ENCODE measurements at places on chromosomes 2 and 18.

- DNase-seq = no peak
Measured at GRCh38 chr2:238019962-238020361, 40.8 kb upstream of the SCLY start.

DNA sequence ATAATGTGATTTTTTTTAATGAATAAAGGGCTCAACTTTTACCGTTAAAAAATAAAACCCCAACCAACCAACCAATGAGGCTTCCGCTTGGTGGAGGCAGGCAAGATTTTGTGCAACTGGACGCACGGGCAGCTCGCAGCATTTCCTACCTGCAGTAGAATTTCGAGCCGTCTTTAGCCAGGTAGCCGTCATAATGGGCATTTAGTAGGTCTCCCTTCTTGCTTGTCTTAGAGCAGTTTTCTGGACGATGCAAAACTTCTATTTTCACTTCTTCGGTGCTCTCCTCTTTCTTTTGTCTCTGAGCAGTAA lies 316 bp downstream of the FKBP7 start:
- DNase-seq = no peak

DNA sequence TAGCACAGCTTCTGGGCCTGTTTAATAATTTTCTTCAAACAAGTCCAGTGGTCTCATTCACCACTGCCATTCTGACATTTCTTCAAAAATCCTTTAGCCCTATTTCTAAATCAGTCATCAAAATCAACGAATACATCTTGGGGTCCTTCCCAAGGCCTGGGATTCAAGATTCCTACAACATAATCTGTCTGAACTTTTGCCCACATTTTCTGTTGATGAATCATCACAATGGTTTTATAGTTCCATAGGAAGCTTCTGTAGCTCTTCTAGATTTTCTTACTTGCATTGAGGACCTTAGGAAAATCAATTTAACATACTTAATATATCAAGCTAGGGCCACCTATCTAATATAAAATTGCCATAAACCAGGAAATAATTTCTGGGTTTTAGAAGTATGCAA lies 811.8 kb upstream of the ACVR2A start:
- DNase-seq = no peak

DNA sequence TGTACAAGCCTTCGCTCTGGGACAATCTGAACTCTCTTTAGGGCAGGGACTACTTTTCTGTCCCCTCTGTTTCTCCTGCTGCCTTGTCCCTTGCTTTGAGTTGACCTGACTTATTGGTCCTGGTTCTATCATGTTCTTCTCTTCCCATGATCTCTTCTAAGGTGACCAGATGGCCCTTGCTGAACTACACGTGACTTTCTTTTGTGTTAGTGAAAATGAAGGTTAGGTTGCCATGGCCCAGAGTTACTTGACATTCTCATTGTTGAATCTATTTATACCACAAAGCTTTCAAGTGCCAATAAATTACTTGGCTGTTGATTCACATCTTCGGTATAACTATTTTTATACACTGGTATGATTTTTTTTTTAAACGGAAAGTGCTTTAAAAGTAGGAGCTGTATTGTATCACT lies 24.4 kb downstream of the MRPL33 start:
- no peak for DNase-seq

DNA sequence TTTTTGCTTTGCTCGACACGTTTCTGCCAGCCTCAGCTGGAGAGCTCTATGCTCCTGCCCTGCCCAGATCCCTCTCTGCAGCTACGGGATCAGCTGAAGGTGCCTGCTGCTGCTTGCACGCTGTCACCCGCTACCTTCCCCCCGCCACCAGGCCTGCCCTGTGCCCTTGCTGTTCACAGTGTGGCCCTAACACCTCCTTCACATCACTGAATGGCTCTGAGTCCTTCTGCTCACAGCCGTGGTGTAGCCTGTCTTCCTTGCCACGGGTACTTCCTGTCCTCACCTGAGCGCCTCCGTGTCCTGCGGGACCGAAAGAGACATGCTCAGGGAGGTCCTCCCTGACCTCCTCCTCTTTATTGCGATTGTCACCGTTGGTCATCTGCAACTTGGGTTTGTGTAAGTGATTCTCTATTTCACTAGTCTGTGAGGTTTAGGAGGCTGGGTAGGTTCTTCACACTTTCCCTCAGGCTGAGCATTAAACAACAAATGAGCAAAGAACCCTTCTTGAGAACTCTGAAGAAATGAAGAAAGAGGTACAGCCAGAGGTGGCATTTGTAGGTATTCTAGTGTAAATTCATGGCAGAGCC lies 127.5 kb downstream of the NCK2 start:
- DNase-seq = no peak

DNA sequence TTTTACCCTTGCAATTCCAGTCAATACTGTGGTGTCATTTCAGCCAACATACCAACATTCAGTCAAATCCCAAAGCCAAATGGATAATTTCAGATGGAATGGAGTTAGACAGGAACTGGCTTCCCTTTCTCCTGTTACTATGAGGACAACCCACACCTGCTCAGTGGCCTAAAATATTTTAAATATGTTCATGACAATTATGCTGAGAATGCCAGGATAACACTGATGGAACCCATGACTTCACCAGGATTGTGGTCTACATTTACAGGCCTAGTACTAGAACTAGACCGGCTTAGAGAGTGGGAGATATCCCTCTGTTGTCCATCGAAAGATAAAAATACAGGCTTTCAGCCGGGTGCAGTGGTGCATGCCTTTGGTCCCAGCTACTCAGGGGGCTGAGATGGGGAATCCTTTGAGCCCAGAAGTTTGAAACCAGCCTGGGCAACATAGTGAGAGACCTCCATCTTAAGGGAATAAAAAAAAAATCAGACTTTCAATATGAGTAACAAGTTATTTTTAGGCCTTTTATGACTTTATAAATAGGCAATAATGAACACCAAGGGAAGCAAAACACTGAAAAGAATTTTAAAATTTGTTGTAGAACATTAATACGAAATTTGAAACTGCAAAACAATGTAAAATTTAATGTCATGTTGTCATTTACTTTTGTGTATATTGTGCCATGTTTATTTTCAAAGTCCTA lies 14.2 kb downstream of the GPATCH11 start:
- no peak for DNase-seq

GRCh38 chr2:238521002-238521401 lies 94.3 kb downstream of the ASB1 start:
- DNase-seq = no peak

GRCh38 chr2:200138391-200139124 lies 167.9 kb upstream of the SPATS2L start:
- no peak for DNase-seq

DNA sequence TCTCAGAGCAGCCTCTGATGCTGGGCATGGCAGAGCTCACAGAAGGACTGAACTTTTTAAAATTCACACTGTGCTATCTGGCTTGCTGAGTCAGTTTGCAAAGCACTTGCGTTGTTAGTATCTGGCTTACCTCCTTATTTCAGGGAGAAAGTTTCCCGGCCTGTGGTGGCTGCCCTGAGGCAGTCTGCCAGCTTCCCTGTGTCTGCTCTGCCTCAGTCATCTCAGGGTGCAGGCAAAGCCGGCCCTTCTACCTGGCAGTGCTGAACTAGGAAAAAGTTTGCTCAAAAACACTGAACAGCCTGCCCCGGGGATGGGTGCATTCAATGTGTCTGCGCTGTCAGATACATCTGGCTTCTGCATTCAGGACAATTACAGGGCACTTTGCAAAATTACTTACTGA lies 90.2 kb upstream of the UXS1 start:
- DNase-seq = no peak

DNA sequence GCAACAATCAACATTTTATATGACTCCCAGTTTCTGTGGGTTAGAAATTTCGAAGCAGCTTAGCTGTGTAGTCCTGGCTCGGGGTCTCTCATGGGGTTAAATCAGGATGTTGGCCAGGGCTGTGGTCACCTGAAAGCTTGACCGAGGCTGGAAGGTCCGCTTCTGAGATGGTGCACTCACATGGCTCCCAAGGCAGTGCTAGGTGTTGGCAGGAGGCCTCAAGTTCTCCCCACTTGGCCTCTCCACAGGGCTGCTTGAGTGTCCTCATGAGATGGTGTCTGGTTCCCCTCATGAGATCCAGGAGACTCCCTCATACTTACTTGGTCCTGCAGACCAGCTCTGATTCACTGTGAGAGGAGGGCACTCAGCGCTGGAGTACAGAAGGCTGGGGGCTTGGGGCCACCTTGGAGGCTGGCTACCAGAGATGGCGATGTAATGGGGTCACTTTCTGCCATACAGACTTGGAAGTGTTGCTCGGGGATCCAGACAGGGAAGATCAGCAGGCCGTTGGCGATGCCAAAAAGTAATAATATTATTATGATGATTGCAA lies 98.8 kb downstream of the INHBB start:
- no peak for DNase-seq

- DNase-seq = no peak
Measured at GRCh38 chr2:104702031-104702850, 151.7 kb upstream of the POU3F3 start.

DNA sequence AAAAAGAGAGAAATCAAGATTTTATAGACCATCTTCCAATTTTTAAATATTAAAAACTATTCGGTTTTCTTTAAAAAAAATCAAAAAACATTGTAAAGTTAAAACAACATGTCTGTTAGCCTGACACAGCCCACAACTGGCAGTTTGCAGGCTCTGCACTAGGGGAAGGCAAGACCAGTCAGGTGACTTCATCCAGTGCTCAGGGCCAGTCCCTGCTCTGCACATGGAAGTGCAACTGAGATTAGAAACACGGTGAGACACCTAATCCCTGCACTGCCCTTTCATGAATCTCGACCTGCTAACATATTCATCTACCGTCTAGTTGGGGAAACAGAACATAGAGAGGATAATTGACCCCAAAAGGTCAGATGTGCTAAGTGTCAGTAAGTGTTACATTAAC lies 135.2 kb downstream of the BARD1 start:
- DNase-seq = no peak

GRCh38 chr2:162749994-162750393 lies 88.6 kb downstream of the KCNH7 start:
- DNase-seq = no peak

DNA sequence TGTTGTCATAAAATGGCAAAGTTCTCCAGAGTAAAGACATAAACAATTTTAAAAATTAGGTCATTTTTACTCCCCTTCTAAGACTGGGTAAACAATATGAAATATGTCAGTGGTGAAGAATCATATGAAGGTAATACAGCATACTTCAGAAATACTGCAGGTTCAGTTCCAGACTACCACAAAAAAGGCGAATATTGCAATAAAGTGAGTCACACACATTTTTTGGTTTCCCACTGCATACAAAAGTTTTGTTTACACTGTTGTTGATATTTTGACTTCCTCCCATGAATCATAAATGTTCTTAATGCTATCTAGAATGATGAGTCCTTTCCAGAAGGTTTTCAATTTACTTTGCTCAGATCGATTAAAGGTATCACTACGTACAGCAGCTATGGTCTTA lies 73.5 kb downstream of the SMC6 start:
- no peak for DNase-seq

DNA sequence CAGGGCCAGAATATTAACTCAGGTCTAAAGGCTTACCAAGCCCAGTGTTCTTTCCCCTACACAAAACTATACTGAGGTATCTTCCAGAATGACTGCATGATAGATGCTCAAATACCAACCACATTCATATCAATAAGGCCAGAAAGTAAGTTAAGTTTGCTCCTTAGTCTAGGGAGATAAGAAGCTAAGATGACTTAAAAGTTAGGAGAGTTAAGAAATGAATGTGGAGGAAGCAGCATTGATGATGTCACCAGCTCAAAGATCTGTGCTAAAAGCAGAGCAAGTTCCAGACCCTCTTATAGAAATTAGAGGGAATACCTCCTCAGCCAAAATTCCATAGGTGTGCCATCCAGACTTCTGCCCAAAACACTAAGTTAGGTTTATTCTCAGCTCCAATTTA lies 6.1 kb downstream of the PPP4R1 start:
- DNase-seq = no peak
